ENCODE measurements at places on chromosomes 4 and X.

- no peaks in the 10 kb centered on the region for H3K4me1 ChIP-seq
- no peak overlapping the region for H3K4me3 ChIP-seq
- no peaks in the 10 kb centered on the region for H3K36me3 ChIP-seq
- no peak overlapping the region for H3K27ac ChIP-seq
These were observed 76.9 kb downstream of the COL4A6 start for GRCh38 chrX:108361316-108361715.

DNA sequence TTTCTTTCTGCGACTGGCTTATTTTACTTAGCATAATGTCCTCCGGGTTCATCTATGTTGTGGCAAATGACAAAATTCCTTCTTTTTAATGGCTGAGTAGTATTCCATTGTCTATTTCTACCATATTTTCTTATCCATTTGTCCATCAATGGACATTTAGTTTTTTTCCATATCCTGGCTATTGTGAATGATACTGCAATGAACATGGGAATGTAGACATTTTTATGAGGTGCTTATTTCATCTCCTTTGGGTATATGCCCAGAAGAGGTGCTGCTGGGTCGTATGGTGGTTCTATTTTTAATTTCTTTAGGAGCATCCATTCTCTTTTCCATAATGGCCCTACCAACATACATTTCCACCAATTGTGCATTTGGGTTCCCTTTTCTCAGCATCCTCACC is 76.5 kb upstream of the HPGD start:
- H3K36me3 ChIP-seq, result no peaks in the 10 kb centered on the region
- no peak overlapping the region for H3K27ac ChIP-seq
- H3K27me3 ChIP-seq, result no peaks in the 10 kb centered on the region
- DNase-seq, result no peak
- no peak overlapping the region for H3K4me3 ChIP-seq

DNA sequence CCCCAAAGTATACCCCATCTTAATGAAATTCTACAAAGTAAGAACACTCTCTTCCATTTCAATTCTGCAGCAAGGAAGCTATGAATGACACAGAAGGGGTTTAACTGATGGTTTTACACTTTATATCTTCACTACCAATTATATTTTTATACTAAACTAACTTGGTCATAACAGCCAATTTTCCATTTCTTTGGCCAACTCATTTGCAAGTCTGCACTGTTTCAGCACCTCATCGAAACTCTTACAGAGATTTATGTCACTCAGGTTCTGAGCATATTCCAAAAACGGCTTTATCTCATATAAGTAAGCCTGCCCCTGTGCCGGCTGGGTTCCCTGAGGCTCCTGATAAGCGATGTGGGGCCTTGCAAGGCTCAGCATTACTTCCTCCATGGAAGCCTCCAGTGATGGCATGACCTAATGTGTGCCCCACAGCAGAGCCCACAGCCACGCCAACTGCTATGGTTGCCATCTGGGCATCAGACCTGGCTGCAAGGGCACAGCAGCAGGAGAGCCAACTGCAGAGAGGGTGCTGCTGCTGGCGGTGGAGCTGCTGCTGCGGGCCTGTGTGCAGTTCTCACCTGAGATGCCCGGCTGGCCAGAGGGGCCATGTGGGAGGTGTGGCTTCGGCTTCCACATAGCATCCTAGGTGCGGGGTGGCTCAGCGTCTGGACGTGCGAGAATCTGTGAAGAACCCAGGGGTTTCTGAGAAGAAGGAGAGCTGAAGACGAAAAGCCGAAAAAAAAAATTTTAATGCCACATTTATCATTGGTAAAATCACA is 13.4 kb upstream of the IBSP start:
- H3K4me3 ChIP-seq, result no peak overlapping the region
- H3K27ac ChIP-seq, result no peak overlapping the region
- H3K4me1 ChIP-seq, result no peaks in the 10 kb centered on the region

DNA sequence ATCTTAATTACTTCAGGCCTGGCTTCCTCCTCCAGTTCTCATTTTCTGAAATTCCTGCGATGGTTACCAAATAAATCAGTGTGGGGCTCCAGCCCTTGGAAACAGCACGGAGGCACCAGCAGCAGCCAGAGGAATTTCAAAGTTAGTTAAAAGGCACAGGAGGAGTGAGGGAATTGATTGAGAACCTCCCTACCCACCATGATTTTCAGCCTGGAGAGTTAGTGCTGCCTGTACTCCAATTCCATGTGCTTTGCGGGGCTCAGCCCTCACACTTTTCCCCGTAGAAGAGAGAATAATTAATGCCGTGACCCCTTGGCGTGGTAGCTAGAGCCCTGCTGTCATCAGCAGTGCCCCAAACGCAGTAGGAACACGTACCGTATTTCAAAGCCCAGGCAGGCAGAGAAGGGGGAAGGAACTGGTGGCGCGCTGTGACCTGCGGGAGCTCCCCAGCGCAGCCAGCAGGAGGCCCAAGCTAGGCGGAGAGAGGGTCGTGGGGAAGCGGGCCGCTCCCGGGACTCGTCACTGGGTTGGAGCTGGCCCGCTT is 84.0 kb upstream of the IGFBP7 start:
- DNase-seq, result no peak
- H3K27me3 ChIP-seq, result no peaks in the 10 kb centered on the region
- no peak overlapping the region for H3K4me3 ChIP-seq
- no peak overlapping the region for H3K27ac ChIP-seq
- no peaks in the 10 kb centered on the region for H3K4me1 ChIP-seq
- no peaks in the 10 kb centered on the region for H3K36me3 ChIP-seq

DNA sequence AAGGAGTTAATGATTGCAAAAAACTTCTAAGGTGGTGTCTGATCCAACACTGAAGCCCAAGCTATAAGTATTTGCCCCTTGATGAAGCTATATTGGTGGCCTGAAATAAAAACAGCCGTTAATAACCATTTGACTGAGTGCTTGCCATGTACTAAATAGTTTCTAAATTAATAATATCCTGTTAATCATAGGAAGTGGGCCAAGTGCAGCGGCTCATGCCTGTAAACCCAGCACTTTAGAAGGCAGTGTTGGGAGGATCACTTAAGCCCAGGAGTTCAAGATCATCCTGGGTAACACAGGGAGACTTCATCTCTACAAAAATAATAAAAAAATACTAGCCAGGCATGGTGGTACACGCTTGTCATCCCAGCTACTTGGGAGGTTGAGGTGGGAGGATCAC is 8.3 kb downstream of the NDP start:
- H3K4me1 ChIP-seq, result no peaks in the 10 kb centered on the region
- H3K36me3 ChIP-seq, result no peaks in the 10 kb centered on the region
- no peak overlapping the region for H3K27ac ChIP-seq
- no peak overlapping the region for H3K4me3 ChIP-seq
- no peaks in the 10 kb centered on the region for H3K27me3 ChIP-seq

DNA sequence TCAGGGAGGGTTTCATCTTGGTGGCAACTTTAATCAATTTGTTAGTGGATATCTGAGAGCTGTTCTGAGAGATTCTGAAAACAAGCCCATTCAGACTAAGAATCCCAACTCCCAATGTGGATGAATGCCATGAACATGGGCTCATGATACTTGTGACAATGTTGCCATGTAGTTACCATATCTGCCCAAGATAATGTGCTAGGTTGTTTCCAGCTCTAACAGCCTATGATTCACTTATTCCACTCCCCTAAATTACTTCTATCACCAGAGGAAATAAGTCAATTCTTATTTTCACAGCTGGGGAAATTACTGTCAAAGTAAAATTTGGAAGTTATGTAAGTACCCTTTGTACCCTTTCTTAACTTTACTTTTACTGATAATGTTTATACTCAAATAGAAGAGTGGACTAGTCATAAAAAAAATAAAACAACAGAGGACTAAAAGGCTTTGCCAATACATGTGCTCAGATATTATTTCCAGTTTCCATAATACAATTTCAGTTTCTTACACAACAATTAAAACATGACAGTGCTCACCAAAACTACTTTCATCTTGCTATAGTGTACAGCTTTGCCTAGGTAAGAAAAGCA is 1101.7 kb upstream of the INTU start:
- H3K27me3 ChIP-seq, result no peaks in the 10 kb centered on the region
- DNase-seq, result no peak
- H3K27ac ChIP-seq, result no peak overlapping the region
- H3K4me3 ChIP-seq, result no peak overlapping the region
- no peaks in the 10 kb centered on the region for H3K4me1 ChIP-seq

DNA sequence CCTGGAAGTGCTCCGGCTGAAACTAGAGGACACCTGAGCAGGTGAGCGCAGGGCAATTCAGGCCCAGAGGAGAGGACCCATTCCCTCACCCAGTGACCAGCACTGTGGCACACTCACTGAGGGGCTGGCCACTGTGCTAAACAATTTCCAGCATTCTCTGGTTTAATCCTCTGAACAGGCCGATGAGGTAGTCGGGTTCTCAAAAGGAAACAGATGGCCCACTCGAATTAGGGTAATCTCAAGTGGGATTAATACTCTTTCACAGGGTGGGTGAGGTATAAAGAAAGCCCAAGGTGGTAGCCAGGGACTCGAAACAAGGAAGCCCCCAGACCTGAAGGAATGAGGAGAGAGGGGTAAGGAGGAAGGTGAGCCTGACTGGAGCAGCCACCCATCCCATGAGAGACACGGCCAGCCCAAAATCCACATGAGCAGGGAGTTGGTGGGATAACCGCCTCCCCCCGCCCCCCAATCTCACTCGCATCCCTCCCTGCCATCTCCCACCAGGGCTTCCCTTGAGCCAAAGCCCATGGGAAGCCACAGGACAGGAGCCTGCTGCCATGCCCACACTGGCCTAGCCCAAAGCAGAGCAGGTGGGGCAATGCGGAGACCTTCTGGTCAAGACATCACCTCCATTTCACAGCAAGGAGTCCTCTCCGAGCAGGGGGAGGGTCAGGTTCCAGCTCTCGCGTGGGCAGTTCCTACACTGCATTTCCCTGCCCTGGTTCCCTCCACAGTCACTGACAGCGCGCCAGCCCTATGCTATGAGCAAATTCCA is 55.0 kb downstream of the SH3KBP1 start:
- no peaks in the 10 kb centered on the region for H3K4me1 ChIP-seq
- no peak overlapping the region for H3K4me3 ChIP-seq
- no peak overlapping the region for H3K27ac ChIP-seq
- no peaks in the 10 kb centered on the region for H3K27me3 ChIP-seq
- no peak for DNase-seq
- no peaks in the 10 kb centered on the region for H3K36me3 ChIP-seq

Data from HepG2 (cell line).